ENCODE measurements at places on chromosomes 1 and 21.

GRCh38 chr1:50422675-50422945 lies 633 bp downstream of the DMRTA2 start:
- no peak for DNase-seq

GRCh38 chr1:154840269-154841176 lies 29.6 kb downstream of the KCNN3 start:
- DNase-seq, result no peak

DNA sequence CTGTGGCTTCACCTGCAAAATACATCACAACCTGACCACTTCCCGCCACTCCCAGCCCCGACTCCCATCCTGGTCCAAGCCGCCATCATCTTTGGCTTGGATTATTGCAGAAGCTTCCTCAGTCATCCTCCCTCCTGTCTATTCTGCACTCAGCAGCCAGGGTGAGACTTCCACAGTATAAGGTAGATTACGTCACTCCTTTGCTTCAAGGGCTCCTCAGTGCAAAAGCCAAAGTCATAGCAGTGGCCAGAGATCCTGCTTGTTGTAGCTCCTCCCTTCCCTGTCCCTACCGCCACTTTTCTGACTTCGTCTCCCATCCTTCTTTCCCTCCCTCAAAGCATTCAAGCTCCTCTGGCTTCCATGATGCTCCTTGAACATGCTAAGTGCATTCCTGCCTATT lies 152.8 kb downstream of the GRIK3 start:
- no peak for DNase-seq

DNA sequence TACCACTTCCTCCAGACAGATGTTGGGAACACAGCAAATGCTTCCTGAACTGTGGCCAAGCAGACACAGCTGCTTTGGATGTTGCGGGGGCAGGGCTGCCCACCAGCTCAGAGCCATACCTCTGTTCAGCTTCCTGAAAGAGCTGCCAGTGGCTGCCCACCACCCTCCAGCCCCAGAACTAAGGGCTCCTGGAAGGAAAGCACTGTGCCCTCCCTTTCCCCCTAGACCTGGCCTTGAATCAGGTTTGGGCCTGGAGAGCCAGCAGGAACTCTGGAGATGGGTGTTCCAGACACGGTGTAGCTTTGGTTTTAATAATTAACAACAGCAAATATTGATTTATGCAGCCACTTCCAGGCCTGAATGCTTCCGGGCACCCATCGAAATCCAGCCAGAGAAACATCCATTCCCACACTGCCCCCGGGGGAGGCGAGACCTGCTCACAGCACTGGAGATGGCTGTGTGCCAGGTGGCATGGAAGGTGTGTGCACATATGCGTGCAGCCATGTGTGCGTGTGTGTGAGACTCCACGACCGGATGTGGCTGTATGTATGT lies 45.7 kb downstream of the RAP1GAP start:
- no peak for DNase-seq

DNA sequence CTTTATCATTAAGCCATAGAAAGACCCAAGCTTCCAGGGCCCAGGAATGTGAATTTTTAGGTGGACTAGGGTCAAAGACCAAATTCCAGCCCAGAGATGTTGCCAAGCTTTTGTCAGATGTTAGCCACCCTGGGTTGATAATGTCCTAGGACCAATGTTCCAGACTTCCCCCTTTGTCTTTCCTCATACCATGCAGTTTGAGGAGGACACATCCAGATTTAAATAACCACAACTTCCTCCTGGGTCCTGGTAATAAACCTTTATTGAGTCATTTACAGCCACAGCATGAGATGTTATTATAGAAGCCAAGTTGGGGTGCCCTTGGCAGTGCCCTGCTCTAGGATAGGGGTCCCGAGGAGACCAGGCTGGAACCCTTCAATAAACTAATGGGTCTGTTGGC lies 5.9 kb downstream of the TNR start:
- no peak for DNase-seq

DNA sequence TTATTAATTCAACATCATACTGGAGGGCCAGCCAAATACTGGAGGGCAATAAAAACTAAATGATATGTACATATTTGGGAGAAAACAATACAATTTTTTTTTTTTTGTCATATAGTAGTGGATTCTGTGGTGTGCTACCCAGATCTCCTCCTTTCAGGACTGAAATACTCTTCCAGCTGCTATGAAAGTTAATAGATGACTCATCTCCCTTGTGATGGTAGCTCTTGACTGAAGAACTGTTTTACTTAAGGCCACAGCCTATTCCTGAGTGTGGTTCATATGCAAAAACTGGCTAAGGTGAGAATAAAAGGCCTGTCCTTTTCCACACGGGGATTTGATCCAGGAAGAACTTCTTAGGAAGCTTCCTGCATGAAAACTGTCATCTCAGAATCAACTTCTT lies 307.9 kb downstream of the HLX start:
- no peak for DNase-seq

DNA sequence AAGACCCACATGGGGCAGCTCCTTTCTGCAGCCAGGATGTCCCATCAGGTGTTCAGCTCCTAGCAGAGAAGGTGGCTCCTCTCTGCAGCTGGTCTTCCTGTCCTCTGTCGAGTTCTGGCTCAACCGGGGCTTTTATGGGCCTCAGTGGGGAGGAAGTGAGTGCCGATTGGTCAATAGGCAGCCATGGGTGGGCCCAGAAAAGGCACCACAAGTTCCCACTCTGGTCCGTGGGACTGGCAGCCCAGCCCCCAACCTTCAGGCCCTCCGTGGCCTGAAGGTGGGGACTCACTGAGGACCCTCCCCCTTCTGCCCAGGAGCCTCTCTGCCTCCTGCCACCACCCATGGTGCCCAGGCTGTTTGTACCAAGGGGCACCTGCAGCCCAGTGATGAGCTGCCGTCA lies 161.7 kb upstream of the DUSP10 start:
- no peak for DNase-seq

- no peak for DNase-seq
Observed at GRCh38 chr1:155888481-155888880, 22.7 kb downstream of the RIT1 start.

DNA sequence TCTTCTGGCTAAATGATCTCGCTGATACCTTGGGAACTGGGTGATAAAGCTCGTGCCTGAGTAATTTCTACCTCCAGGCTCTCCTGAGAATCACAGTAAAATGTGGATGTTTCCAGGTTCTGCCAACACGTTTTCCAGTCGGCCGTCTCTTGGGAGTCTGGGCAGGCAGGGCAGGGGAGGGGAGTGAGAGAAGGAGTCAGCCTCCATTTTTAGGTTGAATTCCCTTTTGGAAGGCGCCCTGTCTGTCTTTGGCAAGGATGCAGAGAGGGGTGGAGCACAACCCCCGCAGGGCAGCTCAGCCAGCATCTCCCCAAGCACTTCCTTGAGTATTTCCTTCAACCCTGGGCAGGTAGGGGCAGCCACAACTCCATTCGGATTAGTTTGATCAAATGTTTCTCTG lies 15.5 kb upstream of the ACTRT2 start:
- DNase-seq, result no peak

- DNase-seq, result no peak
Observed at GRCh38 chr21:23822760-23823159, 1784.5 kb downstream of the MRPL39 start.

- no peak for DNase-seq
Observed at GRCh38 chr1:205851993-205852392, 2.1 kb upstream of the PM20D1 start.

DNA sequence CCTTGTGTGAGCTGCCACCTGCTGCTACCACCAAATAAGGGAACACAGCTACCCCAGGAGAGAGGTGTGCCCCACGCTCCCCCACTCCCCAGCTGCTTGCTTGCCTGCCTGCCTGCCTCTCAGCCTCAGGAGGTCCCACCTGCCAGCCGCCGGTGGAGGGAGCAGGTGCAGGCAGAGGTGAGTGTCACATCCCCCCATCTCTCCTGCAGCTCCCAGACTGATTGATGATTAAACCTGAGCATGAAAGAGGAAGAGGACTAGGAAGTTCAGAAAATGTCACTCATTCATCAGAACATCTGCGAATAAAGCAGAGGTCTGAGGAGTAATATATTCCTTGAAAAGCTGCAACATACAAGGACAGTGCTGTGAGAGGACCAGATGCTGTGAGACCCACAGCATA lies 58.6 kb upstream of the HIVEP3 start:
- no peak for DNase-seq

GRCh38 chr1:232628335-232629249 lies 1.3 kb downstream of the SIPA1L2 start:
- DNase-seq, result no peak

GRCh38 chr1:16080422-16081150 lies 7.1 kb upstream of the FAM131C start:
- no peak for DNase-seq

- no peak for DNase-seq
Observed at GRCh38 chr1:119220991-119221390, 80.5 kb upstream of the WARS2 start.

DNA sequence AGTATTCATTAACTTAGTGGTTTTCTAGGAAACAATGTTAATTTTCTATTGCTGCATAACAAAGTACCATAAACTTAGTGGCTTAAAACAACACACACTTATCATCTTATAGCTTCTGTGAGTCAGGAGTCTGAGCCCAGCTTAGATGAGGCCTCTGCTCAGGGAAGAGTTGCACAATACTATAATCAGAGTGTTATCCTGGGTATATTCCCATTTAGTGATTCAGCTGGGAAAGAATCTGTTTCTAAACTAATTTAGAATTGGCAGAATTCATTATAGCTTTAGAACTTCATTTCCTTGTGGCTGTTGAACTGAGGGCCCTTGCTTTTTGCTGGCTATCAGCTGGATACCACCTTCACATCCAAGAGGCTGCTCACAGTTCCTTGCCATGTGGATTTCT lies 515.5 kb downstream of the BRINP3 start:
- DNase-seq, result no peak

- no peak for DNase-seq
Observed at GRCh38 chr1:197008861-197009260, 31.5 kb downstream of the CFHR5 start.

DNA sequence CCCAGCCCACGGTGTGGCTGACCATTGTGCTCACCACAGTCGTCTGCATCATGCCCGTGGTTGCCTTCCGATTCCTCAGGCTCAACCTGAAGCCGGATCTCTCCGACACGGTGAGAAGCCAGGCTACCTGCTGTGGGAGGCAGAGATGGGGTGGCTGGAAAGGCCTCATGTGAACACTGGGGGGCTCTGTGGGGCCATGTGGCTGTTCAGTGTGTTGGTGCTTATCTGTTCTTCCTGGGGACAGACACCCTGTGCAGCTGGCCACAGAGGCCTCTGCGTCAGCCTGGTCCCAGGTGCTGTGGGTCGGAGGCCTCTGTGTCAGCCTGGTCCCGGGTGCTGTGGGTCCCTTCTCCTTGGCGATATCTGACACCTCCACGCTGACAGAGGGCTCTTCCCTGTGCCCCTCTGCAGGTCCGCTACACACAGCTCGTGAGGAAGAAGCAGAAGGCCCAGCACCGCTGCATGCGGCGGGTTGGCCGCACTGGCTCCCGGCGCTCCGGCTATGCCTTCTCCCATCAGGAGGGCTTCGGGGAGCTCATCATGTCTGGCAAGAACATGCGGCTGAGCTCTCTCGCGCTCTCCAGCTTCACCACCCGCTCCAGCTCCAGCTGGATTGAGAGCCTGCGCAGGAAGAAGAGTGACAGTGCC lies 23.2 kb downstream of the ATP8B2 start:
- no peak for DNase-seq

Data from activated T-helper 1 cell treated with Interleukin-2 at 50 U/mL for 16 hours (primary cell).